Activated CD4-positive, alpha-beta memory T cell treated with anti-CD3 and anti-CD28 coated beads, Interleukin-2, amount 10 ng/mL, durations not matched to agents 7 days and 5 days (primary cell): ENCODE measurements at places on chromosomes 5 and 9.

DNA sequence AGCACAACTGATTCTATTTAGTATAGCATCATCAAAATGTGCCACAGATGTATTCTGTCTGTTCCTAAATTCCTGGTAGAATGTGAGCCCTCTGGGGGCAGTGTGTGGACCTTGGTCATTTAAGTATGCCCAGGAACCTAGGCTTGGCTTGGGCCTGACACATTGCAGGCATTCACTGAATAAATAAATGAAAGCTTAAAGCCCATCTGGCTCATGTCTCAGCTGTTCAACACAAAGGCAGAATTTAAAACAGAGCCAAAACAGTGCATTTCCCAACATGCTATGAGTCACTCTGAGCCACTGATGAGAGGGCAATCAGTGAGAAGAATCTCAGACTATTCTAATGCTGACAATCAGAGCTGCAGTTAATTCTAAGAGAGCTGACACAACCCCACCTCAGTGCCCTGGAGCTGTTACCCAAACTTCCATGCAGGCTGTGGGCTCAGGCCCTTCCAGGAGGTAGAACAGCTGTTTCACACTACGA lies 8.1 kb downstream of the FAM193B start:
- no peak for DNase-seq
- peaks cover 8% of the 10 kb centered on the region for H3K4me1 ChIP-seq
- H3K27me3 ChIP-seq: no peaks in the 10 kb centered on the region
- no peak overlapping the region for H3K4me3 ChIP-seq
- H3K36me3 ChIP-seq: peaks cover 23% of the 10 kb centered on the region

DNA sequence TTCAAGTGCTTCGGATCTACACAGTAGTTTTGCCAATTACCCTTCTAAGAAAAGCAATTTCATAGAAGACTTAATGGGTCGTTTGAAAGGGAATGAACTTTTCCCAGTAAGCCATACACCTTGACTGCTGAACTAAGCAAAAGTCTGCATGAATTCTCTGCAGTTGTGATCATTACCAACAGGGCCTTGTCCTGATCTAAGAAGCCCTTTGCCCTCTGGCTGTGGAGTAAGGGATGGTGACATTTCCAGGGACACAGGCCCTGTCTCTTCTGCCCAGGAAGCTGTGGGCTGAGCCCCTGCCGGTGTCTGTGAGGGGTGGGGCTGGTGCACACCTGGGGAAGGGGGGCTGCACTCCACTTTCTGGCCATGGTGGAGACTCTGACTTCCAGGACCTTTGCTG lies 30.5 kb downstream of the ZDHHC11 start:
- peaks cover 2% of the 10 kb centered on the region for H3K36me3 ChIP-seq
- DNase-seq: no peak
- H3K27ac ChIP-seq: no peak overlapping the region
- H3K4me3 ChIP-seq: no peak overlapping the region

DNA sequence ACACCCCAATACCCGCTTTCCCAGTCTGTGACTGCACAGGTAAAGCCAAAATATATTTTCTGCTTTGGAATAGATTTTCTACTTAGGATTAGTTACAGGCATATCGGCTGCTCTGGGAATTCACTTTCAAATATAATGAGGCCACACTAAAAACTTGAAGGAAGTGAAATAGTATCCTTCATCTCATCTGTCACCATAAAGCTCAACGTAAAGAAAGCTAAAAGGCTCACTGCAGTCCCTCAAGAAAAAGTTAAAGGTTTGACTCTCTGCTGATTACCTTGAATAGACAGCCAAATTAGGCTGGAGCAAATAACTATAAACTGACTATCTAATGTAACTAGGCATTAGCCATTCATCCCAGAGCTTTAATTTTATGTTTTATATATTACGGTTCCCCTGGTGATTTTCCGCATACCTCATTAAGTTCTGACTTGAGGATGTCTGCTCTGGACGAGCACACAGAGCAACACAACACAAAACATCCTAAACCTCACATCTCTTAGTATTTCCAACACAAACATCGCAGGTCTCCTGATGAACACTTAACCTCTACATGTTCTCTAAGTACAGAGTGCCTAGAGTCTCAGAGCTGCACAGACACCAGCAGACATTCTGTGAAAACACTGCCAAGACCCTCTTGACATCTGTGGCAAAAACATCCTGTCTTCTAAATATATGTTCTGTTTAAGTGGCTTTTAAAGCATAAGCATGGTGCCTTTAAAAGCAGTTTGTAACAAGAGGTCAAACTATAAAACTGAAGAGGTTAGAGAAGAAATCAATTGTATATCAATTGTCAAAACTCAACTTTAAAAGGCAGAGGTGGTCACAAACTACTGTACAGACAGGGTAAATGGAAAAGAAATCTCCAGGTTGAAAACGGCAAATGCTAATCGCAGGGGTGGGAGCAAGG lies 35.4 kb downstream of the ELAVL2 start:
- DNase-seq: no peak
- no peaks in the 10 kb centered on the region for H3K27me3 ChIP-seq
- H3K4me1 ChIP-seq: no peaks in the 10 kb centered on the region
- H3K4me3 ChIP-seq: no peak overlapping the region
- no peaks in the 10 kb centered on the region for H3K36me3 ChIP-seq

DNA sequence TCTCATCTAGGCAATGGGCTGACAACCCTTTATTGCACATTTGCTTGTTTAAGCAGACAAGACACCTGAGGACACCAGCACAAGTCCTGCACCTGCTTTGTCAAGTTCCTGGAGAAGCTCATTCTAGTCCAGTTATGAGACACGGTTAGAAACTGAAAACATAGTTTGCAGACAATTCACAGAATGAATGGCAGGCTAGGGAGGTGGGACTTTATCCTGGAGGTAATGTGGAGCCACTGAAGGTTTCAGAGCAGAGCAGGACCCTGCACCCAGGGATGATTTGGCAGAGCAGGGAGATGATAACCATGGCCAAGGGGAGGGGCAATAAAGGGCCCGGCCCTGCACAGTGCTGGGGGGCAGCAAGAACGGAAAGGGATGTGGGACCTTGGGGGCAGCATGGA lies 50.7 kb upstream of the SLC25A51 start:
- H3K27me3 ChIP-seq: no peaks in the 10 kb centered on the region
- no peak overlapping the region for H3K4me3 ChIP-seq
- peaks cover 31% of the 10 kb centered on the region for H3K4me1 ChIP-seq
- H3K27ac ChIP-seq: peak overlapping the region; percentile 76
- no peak for DNase-seq

GRCh38 chr5:109225716-109226625 lies 183.8 kb downstream of the PJA2 start:
- H3K4me1 ChIP-seq: no peaks in the 10 kb centered on the region
- H3K27ac ChIP-seq: no peak overlapping the region
- H3K36me3 ChIP-seq: no peaks in the 10 kb centered on the region
- no peaks in the 10 kb centered on the region for H3K27me3 ChIP-seq
- DNase-seq: no peak

- H3K4me1 ChIP-seq: peaks cover 76% of the 10 kb centered on the region
- DNase-seq: peak; percentile 91
- peaks cover 25% of the 10 kb centered on the region for H3K36me3 ChIP-seq
- H3K27ac ChIP-seq: peak overlapping the region; percentile 93
- H3K27me3 ChIP-seq: no peaks in the 10 kb centered on the region
- peak overlapping the region; percentile 82 for H3K4me3 ChIP-seq
Observed at GRCh38 chr9:127783111-127784008, 2.5 kb upstream of the CDK9 start.

DNA sequence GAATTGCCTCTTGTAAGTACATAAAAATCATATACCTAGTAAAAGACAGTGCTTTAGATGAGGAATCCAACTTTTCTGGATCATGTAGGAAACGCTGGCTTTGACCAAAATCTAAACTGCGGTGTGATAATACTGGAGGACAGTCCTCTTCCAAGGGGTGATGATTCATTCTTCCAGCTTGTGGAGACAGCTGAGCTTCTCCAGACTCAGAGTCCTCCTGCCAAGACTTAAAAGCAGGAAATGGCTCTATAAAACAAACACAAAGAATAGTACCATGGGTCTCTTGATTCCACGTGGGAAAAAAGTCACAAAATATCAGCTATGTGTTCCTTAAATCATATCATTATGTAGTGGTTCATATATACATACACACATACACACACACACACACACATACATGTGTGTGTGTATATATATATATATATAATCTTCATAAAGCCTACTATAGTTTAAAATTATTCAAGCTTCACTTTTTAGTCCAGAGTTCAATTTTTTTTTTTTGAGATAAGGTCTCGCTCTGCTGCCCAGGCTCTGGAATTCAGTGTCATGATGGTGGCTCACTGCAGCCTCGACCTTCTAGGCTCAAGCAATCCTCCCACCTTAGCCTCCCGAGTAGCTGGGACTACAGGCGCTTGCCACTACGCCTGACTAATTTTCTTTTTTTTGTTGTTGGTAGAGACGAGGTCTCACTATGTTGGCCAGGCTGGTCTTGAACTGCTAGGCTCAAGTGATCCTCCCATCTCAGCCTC lies 65.0 kb downstream of the PKD2L2 start:
- H3K36me3 ChIP-seq: peaks cover 48% of the 10 kb centered on the region

GRCh38 chr9:11558043-11558442 lies 945.2 kb upstream of the PTPRD start:
- H3K4me1 ChIP-seq: no peaks in the 10 kb centered on the region
- H3K36me3 ChIP-seq: no peaks in the 10 kb centered on the region
- H3K4me3 ChIP-seq: no peak overlapping the region
- DNase-seq: no peak
- H3K27me3 ChIP-seq: no peaks in the 10 kb centered on the region
- no peak overlapping the region for H3K27ac ChIP-seq

DNA sequence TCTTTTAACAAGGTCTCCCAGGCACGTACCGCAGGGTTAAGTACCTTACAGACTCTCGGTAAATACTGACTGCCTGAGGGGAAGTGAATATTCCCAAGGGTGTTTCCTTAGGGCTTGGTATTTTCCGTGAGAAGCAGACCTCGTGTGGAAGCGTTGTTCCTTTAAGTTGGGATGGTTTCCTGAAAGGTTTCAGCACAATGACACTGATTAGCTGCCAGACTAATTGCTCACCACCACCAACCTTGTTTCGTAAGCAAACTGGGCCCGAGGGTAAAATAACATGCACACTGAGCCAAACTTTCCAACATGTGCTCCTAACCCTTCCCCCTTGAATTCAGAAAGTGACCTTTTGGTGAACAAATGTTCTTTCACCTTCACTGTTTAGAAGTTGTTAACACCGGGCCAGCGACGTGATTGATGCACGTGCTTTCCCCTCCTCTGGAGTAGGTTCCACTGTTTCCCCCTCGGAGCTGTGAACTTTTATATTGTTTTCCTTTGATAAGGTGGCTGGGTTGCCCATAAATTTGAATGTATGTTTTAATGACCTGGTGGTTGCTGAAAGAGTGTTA lies 128.1 kb upstream of the RPS23 start:
- H3K4me3 ChIP-seq: no peak overlapping the region
- H3K4me1 ChIP-seq: no peaks in the 10 kb centered on the region
- no peaks in the 10 kb centered on the region for H3K27me3 ChIP-seq
- no peak overlapping the region for H3K27ac ChIP-seq

- peaks cover 13% of the 10 kb centered on the region for H3K4me1 ChIP-seq
- H3K27me3 ChIP-seq: no peaks in the 10 kb centered on the region
Observed at GRCh38 chr9:79670269-79670961, 98.7 kb downstream of the TLE4 start.

- DNase-seq: no peak
- H3K27ac ChIP-seq: peak overlapping the region; percentile 94
- peaks cover 31% of the 10 kb centered on the region for H3K36me3 ChIP-seq
- H3K4me1 ChIP-seq: peaks cover 40% of the 10 kb centered on the region
- H3K4me3 ChIP-seq: peak overlapping the region; percentile 93
Observed at GRCh38 chr9:137187386-137187785, 974 bp downstream of the ANAPC2 start.

- peak overlapping the region; percentile 60 for H3K27ac ChIP-seq
- peak; percentile 15 for DNase-seq
- H3K4me3 ChIP-seq: no peak overlapping the region
- H3K27me3 ChIP-seq: no peaks in the 10 kb centered on the region
Observed at GRCh38 chr5:132484391-132484725, 6.2 kb downstream of the IRF1 start.
